ENCODE measurements at places on chromosomes 16 and 17.

DNA sequence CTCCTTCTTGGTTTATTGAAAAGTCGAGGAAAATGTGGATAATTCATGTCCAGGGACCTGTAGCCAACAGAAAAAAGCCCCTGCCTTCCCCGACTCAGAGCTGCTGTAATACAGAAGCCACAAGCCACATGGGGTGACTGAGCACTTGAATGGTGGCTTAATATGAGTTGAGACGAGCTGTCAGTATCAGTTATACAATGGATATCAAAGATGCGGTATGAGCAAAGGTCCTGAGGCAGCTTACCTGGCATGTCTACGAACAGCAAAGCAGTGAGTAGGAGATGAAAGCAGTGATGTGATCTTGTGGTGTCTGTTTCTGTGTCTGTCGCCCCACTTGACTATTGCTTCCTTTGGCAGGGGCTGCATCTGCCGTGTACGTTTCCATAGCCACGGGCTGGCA lies 12.2 kb upstream of the RMI2 start:
- DNase-seq: no peak

- peak; percentile 68 for DNase-seq
Observed at GRCh38 chr17:49365667-49366066, 3.6 kb upstream of the ZNF652 start.

GRCh38 chr17:59684967-59685366 lies 22.3 kb downstream of the PTRH2 start:
- DNase-seq: no peak

DNA sequence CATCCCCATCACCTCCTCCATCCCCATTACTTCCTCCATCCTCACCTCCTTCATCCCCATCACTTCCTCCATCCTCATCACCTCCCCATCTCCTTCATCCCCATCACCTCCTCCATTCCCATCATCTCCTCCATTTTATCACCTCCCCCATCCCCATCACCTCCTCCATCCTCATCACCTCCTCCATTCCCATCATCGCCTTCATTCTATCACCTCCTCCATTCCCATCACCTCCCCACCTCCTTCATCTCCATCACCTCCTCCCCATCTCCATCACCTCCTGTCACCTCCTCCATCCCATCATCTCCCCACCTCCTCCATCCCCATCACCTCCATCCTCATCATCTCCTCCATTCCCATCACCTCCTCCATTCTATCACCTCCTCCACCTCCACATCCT lies 116.4 kb downstream of the SEC14L1 start:
- no peak for DNase-seq

GRCh38 chr16:426115-426905 lies 861 bp downstream of the RAB11FIP3 start:
- DNase-seq: peak; percentile 68

All from GM23338 (cell line).